T-cell (primary cell): ENCODE measurements at places on chromosomes 11 and 22.
A peak's percentile ranks its signal among the peaks of the same experiment; 100 is the strongest.

- no peak for DNase-seq
- no peak overlapping the region for H3K27ac ChIP-seq
- no peak overlapping the region for H3K4me3 ChIP-seq
- H3K4me1 ChIP-seq: no peaks in the 10 kb centered on the region
- H3K36me3 ChIP-seq: no peaks in the 10 kb centered on the region
Measured at GRCh38 chr11:12512826-12513395, 135.5 kb downstream of the PARVA start.

DNA sequence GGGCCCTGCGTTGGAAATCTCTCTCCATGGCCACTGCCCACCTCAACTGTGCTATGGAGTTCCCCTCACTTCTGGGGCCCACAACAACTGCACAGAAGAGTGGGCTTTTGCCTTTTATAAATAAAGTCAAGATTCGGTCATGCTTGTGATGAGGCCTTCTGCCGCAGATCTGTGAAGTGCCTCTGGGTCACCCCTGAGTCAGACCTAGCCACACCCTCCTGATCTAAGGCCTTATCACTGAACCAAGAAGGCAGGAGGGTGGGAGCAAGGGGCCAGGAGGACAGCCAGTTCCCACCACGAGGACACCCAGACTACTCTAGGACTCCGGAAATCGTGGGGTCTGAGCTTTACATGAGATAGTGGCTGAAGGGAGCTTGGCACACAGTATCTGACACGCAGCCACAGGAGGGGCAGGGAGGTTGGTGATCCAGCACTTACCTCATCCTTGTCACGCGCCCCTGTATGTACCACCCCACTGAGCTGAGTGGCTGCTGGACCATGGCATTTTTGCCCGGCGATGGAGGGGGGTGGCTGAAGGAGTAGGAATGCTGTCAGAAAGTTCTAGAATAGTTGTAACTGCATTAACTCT lies 115.7 kb downstream of the ABTB2 start:
- no peak for DNase-seq
- H3K36me3 ChIP-seq: no peaks in the 10 kb centered on the region
- H3K27ac ChIP-seq: no peak overlapping the region
- no peaks in the 10 kb centered on the region for H3K27me3 ChIP-seq
- peaks cover 10% of the 10 kb centered on the region for H3K4me1 ChIP-seq
- no peak overlapping the region for H3K4me3 ChIP-seq

DNA sequence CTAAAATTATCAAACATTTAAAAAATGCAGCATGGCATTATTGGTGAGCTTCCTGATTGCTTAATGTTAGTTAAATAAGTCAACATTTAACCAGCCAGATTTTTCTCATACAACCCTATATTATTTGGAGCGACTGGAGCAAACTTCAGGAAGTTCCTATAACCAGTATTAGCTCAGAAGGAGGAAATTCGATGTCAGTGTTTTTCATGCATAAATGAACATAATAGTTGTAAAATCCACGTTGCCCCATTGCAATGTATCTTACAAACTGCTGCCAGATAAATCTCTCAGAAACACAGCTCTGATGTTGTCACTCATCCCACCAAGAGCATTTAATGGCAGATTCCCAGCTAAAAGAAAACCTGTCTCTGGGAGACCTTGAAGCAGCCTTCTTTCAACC lies 278.5 kb downstream of the CASP12 start:
- H3K27me3 ChIP-seq: no peaks in the 10 kb centered on the region
- no peak overlapping the region for H3K4me3 ChIP-seq
- no peak overlapping the region for H3K27ac ChIP-seq
- H3K36me3 ChIP-seq: no peaks in the 10 kb centered on the region
- no peak for DNase-seq

DNA sequence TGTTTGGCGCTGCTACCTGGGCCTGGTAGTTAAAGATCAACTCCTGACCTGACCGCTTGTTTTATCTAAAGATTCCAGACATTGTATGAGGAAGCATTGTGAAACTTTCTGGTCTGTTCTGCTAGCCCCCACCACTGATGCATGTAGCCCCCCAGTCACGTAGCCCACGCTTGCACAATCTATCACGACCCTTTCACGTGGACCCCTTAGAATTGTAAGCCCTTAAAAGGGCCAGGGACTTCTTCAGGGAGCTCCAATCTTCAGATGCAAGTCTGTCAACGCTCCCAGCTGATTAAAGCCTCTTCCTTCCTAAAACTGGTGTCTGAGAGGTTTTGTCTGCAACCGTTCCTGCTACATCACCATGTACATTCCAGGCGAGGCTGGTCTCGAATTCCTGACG lies 15.0 kb downstream of the APOBEC3F start:
- H3K4me1 ChIP-seq: no peaks in the 10 kb centered on the region
- no peaks in the 10 kb centered on the region for H3K27me3 ChIP-seq
- no peaks in the 10 kb centered on the region for H3K36me3 ChIP-seq

- peak; percentile 68 for DNase-seq
- peaks cover 20% of the 10 kb centered on the region for H3K4me1 ChIP-seq
- H3K4me3 ChIP-seq: peak overlapping the region; percentile 77
- no peaks in the 10 kb centered on the region for H3K36me3 ChIP-seq
Measured at GRCh38 chr22:40044870-40045834, 50.4 kb downstream of the FAM83F start.

DNA sequence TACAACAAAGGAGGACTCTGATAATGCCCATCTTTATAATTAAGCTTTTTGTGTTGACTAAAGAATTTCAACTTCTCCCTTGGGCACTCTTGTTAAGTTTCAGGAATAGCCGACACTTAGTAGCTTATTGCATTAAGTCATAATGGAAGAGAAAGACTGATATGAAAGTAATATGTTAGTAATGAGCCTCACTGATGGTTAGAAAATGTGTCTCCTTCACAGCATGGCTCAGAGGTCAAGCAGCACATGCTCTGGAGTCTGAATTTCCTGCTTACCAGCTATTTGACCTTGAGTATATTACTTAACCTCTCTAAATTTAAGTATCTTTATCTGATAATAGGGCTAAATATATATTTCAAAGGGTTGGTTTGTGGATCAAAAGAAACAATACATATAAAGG lies 39.0 kb downstream of the PDGFD start:
- no peak overlapping the region for H3K4me3 ChIP-seq
- no peaks in the 10 kb centered on the region for H3K36me3 ChIP-seq
- H3K27ac ChIP-seq: no peak overlapping the region
- H3K4me1 ChIP-seq: no peaks in the 10 kb centered on the region
- no peak for DNase-seq

GRCh38 chr11:64650923-64651523 lies 60.0 kb downstream of the SLC22A12 start:
- no peaks in the 10 kb centered on the region for H3K36me3 ChIP-seq
- H3K27ac ChIP-seq: no peak overlapping the region
- H3K27me3 ChIP-seq: no peaks in the 10 kb centered on the region
- DNase-seq: no peak
- peaks cover 7% of the 10 kb centered on the region for H3K4me1 ChIP-seq
- no peak overlapping the region for H3K4me3 ChIP-seq

GRCh38 chr11:24661331-24661730 lies 164.5 kb downstream of the LUZP2 start:
- H3K27me3 ChIP-seq: no peaks in the 10 kb centered on the region
- no peak for DNase-seq
- H3K4me3 ChIP-seq: no peak overlapping the region
- no peak overlapping the region for H3K27ac ChIP-seq

- peaks cover 5% of the 10 kb centered on the region for H3K4me1 ChIP-seq
- H3K27ac ChIP-seq: no peak overlapping the region
- H3K27me3 ChIP-seq: no peaks in the 10 kb centered on the region
Measured at GRCh38 chr22:35888181-35888870, 140.3 kb downstream of the RBFOX2 start.

DNA sequence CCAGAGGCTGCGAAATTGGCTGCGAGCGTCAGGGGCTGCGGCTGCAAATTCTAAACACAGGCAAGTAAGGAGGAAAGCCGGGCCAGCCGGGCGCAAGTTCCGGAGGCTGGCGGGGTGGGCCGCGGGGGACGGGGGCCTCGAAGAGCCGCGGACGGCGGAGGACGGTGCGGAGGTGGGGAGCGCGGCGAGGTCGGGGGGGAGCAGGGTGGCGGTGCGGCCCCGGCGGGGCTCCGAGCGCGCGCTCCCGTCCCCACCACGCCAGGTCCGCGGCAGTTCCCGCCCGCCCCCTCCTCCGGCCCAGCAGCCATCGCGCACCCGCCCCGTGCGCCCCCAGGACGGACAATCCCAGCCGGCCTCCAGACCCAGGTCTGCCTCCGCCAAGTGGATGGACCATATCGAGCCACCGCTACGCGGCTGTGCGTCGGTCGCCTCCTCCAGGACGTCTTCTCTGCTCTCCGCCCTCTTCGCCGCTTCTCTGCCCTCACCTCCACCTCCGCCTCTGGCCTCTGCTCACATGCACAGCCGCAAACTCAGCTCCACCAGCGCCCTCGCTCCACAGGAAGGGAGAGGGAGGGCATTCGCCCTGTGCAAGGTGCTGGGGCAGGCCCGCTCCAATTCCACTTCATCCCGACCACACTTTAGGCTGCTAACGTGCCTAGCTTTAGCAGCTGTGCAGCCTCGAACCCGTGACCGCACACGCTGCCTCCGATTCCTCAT lies 7.2 kb downstream of the ELFN2 start:
- DNase-seq: peak; percentile 21
- H3K27me3 ChIP-seq: no peaks in the 10 kb centered on the region
- no peak overlapping the region for H3K27ac ChIP-seq

- H3K27me3 ChIP-seq: peaks cover 28% of the 10 kb centered on the region
- H3K4me1 ChIP-seq: no peaks in the 10 kb centered on the region
- no peaks in the 10 kb centered on the region for H3K36me3 ChIP-seq
Measured at GRCh38 chr22:28925916-28926315, 42.5 kb downstream of the ZNRF3 start.

DNA sequence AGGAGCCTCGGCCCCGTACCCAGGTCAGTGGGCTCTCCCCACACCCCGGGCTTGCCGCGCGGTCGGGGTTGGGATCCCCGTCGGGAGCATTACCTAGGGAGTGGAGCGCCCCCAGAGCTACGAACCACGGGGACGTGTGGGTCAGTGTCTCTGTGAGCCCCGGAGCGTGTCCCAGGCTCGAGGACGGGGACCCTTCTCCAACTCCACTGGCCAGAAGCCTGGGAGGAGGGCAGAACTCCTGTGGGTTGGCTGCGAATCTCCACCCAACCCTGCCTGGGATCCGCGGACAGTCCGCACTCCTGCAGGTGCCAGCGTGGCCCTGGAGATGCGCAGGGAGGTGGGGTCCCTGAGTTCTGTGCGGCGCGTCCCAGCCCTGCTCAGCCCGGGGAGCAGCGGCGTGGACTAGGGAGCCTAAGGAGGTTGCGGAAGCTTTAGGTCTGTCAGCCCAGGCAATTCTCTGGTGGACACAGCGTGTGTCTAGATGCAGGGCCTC lies 346 bp downstream of the PPFIBP2 start:
- no peak for DNase-seq
- H3K27ac ChIP-seq: no peak overlapping the region
- H3K27me3 ChIP-seq: peaks cover 8% of the 10 kb centered on the region
- H3K36me3 ChIP-seq: no peaks in the 10 kb centered on the region
- H3K4me3 ChIP-seq: peak overlapping the region; percentile 59

- no peak overlapping the region for H3K4me3 ChIP-seq
- peaks cover 45% of the 10 kb centered on the region for H3K27me3 ChIP-seq
- no peak for DNase-seq
- no peaks in the 10 kb centered on the region for H3K4me1 ChIP-seq
Measured at GRCh38 chr11:64559351-64560138, 31.5 kb upstream of the SLC22A12 start.

- H3K27ac ChIP-seq: peak overlapping the region; percentile 100
- H3K36me3 ChIP-seq: peaks cover 57% of the 10 kb centered on the region
- no peak overlapping the region for H3K4me3 ChIP-seq
- no peaks in the 10 kb centered on the region for H3K27me3 ChIP-seq
- DNase-seq: no peak
Measured at GRCh38 chr11:65642014-65642671, 4.2 kb downstream of the SIPA1 start.

GRCh38 chr11:117444256-117444655 lies 116.6 kb downstream of the CEP164 start:
- no peak for DNase-seq
- no peaks in the 10 kb centered on the region for H3K4me1 ChIP-seq
- H3K4me3 ChIP-seq: no peak overlapping the region
- no peaks in the 10 kb centered on the region for H3K27me3 ChIP-seq
- no peak overlapping the region for H3K27ac ChIP-seq

DNA sequence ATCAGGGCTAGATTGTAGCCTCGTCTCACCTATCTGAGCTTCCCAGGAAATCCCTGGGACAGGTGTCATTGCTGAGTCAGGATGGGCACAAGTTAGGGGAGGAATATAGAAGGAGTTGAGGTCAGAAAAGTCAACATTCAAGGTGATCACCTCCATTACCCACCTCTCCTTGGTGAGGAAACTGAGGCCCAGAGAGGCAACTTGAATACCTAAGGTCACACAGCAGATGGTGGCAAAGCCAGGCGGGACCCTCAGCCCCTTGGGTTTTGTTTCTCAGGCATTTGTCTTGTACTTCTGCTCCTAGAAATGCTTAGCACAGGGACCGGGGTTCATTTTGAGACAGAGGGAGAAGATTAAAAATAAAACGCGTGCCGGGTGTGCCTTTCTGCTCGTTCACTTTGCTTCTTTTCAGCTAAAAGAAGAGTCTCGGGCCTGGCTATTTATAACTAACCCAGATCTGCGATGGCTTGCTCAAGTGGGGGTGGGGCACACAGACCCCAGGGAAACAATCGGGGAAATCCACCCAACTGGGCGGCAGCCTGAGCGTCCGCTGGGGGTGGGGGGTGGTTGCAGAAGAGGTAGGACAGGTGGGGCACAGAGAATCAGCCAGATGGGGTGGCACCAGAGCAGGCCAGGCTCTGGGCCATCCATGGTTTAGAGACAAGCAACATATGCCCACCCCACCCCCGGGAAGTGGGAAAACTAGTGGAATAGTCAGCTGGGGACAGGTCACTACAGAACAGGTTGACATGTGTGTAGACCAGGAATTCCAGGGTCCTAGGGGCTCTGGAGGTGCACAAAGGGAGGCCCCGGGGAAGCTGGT lies 3.9 kb upstream of the GNAZ start:
- H3K36me3 ChIP-seq: no peaks in the 10 kb centered on the region
- no peak for DNase-seq
- no peaks in the 10 kb centered on the region for H3K27me3 ChIP-seq
- H3K4me1 ChIP-seq: no peaks in the 10 kb centered on the region
- H3K4me3 ChIP-seq: no peak overlapping the region

DNA sequence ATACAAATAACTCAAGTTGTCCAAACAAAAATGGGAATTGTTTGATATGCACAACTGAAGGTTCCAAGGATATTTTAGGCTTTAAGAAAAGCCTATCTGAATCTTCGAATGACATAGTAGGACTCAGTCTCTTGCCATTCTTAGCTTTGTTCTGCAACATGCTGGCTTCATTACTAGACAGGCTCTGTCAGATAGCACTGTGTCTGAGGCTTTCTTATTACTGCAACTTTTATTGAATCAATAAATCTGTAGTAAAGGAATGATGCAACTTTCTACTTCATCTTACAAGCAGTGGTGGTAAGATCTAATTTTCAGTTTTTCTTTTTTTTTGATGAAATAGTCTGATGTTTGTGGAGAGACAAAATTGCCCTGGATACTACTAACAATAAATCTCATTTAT lies 319.3 kb upstream of the CCDC179 start:
- DNase-seq: no peak
- no peak overlapping the region for H3K4me3 ChIP-seq
- H3K36me3 ChIP-seq: no peaks in the 10 kb centered on the region
- H3K4me1 ChIP-seq: no peaks in the 10 kb centered on the region
- H3K27ac ChIP-seq: no peak overlapping the region
- no peaks in the 10 kb centered on the region for H3K27me3 ChIP-seq

GRCh38 chr11:94638902-94639373 lies 71.8 kb downstream of the PIWIL4 start:
- H3K4me1 ChIP-seq: no peaks in the 10 kb centered on the region
- no peaks in the 10 kb centered on the region for H3K27me3 ChIP-seq
- no peak overlapping the region for H3K4me3 ChIP-seq
- no peaks in the 10 kb centered on the region for H3K36me3 ChIP-seq
- no peak overlapping the region for H3K27ac ChIP-seq
